Stimulated activated CD4-positive, alpha-beta T cell treated with anti-CD3 and anti-CD28 coated beads, Interleukin-1b, Interleukin-23, amount 100 ng/mL, for 1 hour (primary cell): ENCODE measurements at places on chromosomes 1 and 21.

DNA sequence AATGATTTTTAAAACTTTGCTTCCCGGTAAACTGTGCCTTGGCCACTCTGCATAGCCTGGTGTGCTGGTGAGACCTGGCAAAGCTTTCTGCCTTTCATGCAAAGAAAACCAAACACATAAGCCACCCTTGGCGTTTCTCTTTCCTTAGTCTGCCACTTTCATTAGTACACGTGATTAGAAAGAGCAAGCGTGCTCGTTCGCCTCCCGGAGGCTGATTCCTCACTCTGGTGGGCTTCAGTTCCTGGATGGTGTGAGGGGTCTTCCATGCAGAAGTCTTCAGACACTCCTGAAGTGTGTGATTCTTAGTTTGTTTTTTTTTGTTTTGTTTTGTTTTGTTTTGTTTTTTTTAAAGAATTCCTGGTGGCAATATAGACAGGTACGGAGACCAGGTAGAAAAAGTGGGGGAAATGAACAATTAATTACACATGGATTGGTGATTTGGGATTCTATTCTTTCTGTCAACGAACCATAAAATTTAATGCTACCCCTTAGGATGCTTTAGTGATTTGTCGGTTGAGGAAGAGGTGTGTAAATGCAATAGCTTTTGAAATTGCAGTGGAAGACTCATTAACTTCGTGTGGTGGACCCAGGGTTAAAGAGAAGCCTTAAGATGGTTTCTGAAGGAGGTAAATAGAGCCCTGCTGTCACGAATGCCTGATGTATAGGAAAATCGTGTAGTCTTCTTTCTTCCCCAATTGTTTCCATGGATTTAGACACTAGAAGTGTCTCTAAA is 2.1 kb downstream of the GALNT2 start:
- DNase-seq, result no peak

DNA sequence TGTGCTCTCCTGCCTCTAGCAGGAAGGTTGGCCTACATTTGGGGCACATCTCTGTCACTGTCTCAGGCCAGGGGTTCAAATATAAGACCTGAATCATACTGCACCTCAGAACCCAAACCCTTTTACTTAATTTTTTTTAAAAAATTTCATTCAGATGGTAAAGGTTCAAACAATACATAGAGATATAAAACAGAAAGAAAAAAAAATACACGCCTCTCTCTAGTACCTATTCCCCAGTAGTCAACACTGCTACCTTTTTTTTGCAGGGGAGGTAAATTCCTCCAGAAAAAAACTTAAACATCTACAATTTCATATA is 32.9 kb downstream of the MAPKAPK2 start:
- DNase-seq, result no peak

- no peak for DNase-seq
These were observed 678 bp downstream of the LSM10 start for GRCh38 chr1:36397083-36397377.

DNA sequence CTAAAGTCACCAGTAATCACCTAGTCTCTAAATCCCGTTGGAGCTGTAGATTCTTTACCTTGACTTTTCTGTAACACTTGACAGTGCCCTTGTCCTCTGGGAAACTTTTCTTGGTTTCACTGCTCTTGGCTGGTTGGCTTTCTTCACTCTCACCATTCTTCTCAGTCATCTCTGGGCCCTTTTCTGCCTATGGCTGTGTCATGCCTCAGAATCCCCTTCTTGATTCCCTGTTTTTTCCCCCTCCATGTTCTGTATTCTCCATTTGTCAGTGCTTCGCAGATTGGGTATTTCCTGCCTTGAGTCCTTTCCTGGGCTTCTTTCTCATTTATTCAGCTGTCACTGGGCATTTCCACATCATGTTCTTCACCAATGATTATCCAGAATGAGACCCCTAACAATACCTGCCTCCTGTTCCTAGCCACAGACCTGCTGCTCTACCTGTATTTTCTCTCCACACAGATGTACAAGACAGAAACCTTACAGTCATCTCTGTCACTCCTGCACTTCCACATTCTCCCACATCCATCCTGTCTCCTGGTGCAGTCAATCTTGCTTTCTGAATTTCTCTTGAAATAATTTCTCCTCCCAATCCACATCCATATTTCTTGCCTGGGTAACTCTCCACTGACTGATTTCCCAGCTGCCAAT is 14.7 kb downstream of the UCK2 start:
- DNase-seq, result no peak

DNA sequence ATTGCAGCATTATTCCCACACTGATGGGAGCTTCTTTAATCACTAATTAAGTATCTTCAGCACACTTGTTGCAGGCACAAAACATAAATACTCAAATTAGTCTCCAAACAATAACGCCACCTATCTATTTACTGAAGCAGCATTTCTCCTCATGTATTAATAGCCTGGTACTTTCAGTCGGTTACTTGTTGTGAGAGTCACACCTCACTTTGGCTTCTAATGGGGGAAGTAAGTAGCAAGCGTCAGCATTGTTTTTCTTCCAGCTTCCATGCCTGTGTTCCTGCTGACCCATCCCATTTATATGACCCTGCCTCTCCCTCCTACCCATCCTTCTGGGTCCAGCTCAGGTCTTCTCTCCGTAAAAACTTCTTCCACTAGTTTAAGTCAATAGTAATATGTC is 31.9 kb upstream of the DENND1B start:
- DNase-seq, result no peak
